Right atrium auricular region (tissue), 2 donors: ENCODE measurements at places on chromosomes 1 and 21. TPM values are rescaled to one million over a fixed set of nuclear protein-coding genes. Genes with fewer than 3 reads are reported as not detected.
A peak's percentile ranks its signal among the peaks of the same experiment; 100 is the strongest.

DNA sequence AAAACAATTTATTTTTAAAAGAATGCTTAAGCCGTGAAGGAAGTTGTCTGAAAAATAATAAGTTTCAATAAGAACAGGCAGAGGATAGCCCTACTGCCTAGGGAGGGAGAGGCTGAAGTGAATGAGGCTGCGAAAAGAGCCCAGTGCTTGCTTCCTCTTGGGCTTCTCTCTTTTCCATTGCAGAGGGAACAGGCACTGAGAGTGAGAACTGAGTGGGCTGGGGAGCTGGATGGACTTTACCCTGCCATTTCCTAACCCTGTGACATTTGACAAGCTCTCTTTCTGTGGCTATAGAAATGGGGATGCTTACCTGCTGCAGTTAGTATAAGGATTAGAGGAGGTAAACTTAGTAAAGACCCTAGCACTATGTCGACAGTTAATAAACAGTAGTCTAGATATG is 30.0 kb downstream of the TENT5C start:
- no peaks in the 10 kb centered on the region for H3K36me3 ChIP-seq
- no peak overlapping the region for H3K27ac ChIP-seq
- no peak for DNase-seq
- H3K4me3 ChIP-seq, result no peak overlapping the region
- no peaks in the 10 kb centered on the region for H3K27me3 ChIP-seq
- peaks cover 11% of the 10 kb centered on the region for H3K4me1 ChIP-seq

- H3K4me3 ChIP-seq, result no peak overlapping the region
- H3K27me3 ChIP-seq, result no peaks in the 10 kb centered on the region
- H3K36me3 ChIP-seq, result no peaks in the 10 kb centered on the region
- peaks cover 8% of the 10 kb centered on the region for H3K4me1 ChIP-seq
- no peak for DNase-seq
Observed at GRCh38 chr1:171110621-171111326, 20.1 kb downstream of the FMO3 start.

Gene NDC1
- 6.4 TPM for total RNA-seq

DNA sequence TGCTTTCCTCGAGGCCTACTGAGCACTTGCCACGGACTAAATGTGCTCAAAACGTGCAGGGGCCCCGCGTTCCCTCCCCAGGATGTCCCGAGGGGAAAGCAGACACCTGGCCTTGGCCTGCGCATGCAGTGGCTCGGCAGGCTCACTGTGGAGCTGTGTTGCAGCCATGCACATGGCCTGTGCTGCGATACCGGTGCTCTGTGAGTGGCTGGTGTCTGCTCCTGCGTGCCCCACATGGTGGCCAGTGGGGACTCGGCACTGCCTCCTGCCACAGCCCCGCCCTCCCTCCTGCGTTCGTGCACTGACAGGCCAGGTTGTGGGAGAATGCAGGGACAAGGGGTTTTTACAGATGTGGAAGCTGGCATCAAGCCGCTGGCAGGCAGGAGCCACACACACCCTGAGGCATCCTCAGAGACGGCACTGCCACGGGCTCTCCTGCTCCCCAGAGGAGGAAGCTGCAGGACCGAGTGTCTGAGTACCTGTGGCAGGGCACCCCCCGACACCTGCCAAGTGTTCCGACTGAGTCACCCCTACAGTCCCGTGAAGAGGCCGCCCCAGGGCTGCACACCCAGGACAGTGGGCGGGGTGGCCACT is 16.9 kb upstream of the PTTG1IP start:
- DNase-seq, result no peak
- no peaks in the 10 kb centered on the region for H3K27me3 ChIP-seq
- H3K36me3 ChIP-seq, result no peaks in the 10 kb centered on the region
- no peaks in the 10 kb centered on the region for H3K4me1 ChIP-seq
- H3K27ac ChIP-seq, result no peak overlapping the region

- peak within 1 kb of the TSS; percentile 11 for H3K27ac ChIP-seq
- H3K36me3 ChIP-seq, result no peaks in the 10 kb centered on the region
- H3K4me1 ChIP-seq, result peaks cover 2% of the 10 kb centered on the region
- H3K4me3 ChIP-seq, result no peak within 1 kb of the TSS
- no peak for DNase-seq
Observed at GRCh38 chr1:205421798-205422197, at the start of gene LEMD1. Gene LEMD1, minus strand, starts transcription at chr1:205422056. Its CDS starts 1,520 bp downstream, at chr1:205420536.

- peak; percentile 67 for DNase-seq
- no peak overlapping the region for H3K27ac ChIP-seq
- H3K4me1 ChIP-seq, result no peaks in the 10 kb centered on the region
- H3K36me3 ChIP-seq, result no peaks in the 10 kb centered on the region
- no peak overlapping the region for H3K4me3 ChIP-seq
Observed at GRCh38 chr1:87113313-87113712, 198.9 kb downstream of the HS2ST1 start.

DNA sequence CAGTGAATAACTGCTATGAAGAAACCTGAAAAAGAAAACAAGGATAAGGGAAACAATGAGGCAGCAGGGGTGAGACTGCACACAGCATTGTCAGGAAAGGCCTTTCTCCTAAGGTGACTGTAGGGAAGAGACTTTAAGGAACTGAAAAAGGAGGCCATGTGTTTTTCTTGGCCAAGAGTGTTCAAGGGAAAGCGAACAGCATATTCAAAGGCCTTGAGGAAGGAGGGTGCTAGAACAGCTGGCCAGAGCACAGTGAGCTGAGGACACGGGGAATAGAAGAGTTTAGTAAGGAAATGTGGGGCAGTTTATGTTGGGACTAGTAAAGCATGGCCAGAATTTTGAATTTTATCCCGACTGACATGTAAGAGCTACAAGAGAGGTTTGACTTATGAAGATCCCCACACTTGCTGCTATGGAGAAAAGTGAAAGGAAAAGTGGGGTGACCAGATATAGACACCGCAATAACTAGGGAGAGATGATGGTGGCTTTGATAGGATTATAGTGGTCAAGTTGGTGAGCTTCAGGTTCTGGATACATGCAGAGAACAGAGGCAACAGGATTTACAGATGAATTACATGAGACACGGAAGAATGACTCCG is 1.4 kb downstream of the RWDD2B start:
- H3K27me3 ChIP-seq, result no peaks in the 10 kb centered on the region
- H3K4me1 ChIP-seq, result peaks cover 21% of the 10 kb centered on the region
- DNase-seq, result no peak
- H3K27ac ChIP-seq, result no peak overlapping the region
- H3K36me3 ChIP-seq, result no peaks in the 10 kb centered on the region

DNA sequence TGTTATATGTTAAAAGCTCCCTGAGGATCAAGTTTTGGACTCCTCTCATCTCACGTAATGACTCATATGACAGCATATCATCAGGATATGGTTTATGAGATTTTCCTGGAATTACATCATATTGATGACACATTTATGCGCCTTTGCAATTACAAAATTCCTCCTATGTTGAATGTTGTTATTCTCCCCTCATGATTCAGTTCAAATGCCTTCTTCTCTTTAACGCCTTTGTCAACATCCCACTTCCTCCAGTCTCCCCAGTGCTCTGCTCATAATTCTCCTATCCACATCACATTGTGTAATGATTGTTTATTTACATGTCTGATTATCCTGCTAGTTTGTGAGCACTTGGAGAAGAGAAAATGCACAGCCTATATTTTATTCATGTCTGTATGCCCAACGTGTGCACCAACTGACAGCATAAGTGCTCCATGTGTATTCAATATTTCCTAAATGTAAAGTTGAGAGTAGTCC is 80.9 kb upstream of the BACH1 start:
- DNase-seq, result no peak
- no peaks in the 10 kb centered on the region for H3K4me1 ChIP-seq
- no peak overlapping the region for H3K4me3 ChIP-seq
- no peaks in the 10 kb centered on the region for H3K36me3 ChIP-seq

Gene HEYL
- total RNA-seq, result 28.1 TPM

Gene PRR9
- total RNA-seq, result 1.2 TPM

Gene PDC
- not detected for total RNA-seq
